ENCODE measurements at places on chromosomes 1 and 21.

DNA sequence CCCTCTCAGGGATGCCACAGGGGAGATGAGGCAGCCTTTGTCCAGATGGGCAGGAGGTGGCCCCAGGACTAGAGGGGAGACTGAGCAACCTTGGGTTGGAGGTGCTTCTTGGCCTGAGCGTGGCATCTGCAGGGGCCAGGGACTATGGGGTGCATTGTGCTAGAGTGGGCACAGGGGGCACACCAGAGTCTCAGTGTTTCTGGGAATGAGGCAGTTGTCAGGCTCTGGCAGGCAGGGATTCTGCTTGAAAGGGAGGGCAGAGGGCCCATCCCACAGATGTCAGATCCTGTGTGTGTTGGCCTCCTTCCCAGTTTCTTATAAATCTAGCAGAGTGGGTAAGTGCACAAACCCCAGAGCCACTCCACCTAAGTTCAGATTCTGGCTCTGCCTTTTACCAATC is 13.7 kb downstream of the LGR6 start:
- DNase-seq = no peak

- no peak for DNase-seq
These were observed 70.6 kb downstream of the ALPL start for GRCh38 chr1:21579791-21580190.

DNA sequence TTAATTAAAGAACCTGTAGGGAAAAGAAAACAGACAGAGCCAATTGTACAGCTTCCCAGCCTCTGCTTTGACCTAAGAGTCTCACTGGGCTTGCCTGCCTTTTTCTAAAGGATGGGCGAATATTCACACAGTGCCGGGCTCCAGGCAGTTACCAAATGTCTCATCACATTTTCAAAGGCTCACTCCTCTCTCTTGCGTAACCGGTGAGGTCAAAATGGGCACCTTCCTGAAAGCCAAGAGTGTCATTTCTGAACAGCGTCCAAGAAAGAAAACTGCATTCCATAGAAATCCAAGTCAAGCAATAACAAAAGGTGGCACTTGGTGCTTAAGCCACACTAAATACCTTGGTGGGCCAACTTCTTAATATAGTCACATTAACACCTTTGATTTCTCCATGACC is 710 bp upstream of the PALMD start:
- DNase-seq = no peak

DNA sequence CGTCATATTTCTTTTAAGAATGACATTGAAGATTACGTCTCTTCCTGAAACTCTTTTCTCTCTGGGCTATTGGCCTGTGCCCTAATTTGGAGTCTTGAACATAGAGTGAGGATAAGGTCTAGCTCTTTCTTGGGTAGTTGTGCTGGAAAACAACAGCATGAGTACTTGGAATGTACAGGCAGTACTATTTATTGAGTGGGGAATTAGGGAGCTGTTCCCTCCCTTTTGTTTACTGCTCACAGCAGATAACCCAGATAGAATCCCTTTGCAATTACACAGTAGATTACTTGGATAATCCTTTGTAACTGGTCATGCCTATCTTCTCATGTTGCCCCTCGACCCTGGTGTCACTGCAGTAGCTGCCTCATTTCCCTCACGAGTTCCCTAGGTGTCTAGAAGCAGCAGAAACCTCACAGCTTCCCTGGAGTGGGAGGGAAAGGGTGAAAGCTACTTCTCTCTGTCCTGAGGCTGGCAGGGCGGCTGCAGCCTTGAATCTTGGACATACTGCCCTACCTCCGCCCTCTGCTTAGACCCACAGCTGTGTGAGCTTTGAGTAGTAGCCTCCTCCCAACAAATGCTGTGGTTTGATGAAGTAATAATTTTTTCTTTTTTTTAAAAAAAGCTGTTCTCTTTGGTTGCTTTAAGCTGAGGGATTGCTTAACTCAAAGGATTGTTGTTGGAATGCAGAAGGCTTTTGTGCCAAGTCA is 70.6 kb downstream of the FGGY start:
- no peak for DNase-seq

DNA sequence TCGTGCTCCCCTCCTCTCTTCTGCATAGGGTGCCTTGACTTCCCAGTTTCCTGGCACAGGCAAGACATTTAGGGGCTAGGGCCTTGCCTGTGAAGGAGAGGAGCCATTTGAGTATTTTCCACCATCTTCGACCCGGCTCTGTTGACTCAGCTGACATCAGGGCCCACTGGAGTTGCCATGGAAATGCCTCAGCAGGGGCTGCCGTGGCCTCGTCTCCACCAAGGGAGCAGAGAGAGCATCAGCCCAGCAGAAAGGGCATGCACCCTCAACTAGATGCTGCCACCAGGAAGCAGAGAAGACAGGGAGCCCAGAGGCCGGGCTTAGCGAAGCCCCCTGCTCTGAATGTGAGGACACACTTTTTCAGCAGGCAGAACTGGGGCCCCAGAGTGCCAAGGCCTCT is 101.9 kb upstream of the ACTL8 start:
- DNase-seq = no peak

- DNase-seq = no peak
These were observed 15.9 kb downstream of the SAMD11 start for GRCh38 chr1:939511-940106.

DNA sequence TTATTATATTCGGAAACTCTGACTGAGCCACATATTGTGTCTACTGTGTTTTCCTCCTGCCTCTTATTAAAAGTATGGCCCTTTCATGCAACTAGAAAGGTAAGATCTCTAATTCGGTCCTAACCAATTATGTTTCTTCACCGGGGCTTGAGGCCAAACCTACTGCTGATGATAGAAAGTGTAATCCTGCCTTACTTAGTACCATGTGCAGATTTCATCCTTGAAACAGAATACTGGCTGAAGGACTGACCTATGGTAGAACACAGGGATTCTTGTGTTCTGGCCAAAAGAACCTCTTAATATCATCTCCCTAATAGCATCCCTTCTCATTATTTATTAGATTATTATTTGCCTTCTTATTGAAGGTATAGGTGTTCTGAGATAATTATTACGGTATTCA is 72.6 kb downstream of the TOR3A start:
- no peak for DNase-seq

- peak; percentile 83 for DNase-seq
These were observed 31.1 kb upstream of the ZBTB40 start for GRCh38 chr1:22420455-22421053.

DNA sequence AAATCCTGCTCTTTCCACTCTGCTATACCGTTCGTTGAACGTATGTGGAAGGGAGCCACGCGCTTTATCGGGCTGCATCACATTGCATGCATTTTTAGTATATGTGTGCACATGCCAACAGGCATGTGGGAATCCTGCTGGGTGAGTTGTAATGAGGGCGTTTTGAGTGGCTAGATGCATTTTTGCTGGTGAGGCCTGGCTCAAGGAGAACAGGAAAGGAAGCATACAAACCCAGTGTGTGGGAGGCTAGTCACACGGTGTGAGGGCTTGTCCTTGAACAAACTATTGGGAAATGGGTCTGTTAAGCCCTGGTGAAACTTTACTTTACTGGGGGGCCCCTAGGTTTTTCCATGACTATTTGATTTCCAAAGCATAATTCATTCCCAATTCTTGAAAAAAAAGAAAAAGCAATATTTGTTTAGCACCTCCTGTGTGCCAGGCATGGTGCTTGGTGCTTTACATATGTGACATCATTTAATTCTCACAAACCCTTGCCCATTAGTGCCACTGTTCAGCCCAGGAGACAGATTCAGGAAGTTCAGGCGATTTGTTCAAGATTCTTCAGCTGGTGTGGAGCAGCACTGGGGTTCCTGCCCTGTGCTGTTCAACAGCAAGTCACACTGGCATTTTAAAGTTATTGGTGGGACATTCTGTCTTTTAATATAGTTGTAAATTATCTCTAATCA is 25.6 kb upstream of the JUN start:
- no peak for DNase-seq

DNA sequence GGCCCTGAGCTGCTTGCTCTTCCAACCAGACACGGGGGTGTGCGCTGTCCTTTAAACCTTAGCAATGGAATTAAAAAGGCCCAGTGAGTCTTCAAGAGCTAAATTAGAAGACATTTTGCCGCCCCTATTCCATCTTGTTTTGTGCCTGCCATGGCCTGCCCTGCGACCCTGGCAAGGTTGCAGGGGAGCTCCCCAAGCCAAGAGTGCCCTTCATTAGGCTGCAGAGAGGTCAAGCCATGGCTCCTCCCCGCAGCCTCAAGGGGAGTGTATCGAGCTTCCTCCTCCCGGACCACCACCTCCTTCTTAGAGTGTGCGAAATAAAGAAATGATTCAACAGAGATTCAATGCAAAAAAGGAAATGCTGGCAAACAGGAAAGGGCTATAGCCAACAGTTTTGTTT is 256.2 kb downstream of the DYRK1A start:
- no peak for DNase-seq

DNA sequence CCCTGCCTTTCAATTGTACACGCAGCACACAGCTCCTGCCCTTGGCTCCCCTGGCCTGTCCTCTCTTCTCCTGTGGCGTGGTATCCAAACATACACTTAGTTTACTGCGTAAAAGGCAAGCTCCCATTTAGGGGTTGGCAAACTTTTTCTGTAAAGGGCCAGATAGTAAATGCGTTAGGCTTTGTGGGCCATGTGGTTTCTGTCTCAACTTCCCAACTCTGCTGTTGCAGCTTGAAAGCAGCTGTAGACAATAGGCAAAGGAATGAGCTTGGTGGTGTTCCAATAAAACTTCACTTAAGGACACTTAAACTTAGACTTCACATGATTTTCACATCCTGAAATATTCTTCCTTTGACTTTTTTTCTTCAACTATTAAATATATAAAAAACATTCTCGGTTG is 63.3 kb downstream of the RHOU start:
- no peak for DNase-seq

DNA sequence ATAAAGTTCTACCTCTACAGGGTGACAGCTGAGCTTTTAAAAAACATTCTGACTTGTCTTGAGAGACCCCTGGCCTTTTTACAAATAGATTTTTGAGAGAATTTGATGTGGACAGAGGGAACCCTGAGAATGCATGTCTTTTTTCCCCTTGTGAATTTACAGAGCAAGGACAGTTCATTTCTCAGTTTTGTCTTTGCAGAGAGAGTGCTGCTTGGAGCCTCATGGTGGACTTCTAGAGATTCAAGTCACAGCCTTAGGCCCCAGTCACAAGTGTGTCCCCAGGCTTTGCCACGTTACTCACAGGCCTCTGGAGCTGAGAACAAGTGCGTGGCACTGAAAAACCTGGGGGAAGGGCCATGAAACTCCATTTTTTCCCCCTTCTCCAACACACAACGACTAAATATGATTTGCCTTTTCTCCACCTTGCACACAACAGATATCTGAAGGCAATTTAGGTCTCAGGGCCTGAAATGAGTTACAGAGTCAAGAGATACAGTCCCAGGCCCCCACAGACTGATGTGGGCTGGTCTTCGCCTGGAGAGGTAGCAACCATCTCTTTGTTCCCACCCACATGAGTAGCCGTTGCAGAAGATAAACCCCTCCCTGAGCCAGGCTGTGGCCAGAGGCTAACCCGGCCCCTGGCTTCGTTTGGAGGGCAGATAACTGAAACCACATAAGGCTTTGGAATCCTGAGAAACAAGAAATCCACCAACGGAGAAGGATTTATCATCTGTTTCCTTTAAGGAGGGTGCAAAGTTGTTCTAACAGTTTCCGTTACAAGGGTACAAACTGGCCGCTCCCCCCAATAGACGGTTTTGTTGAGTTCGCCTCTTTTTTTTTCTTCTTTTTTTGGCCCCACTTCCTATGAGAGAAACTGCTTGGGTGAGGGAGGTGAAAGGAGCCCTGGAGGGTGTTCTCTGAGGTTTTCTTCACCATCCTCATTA is 1.0 kb upstream of the PIGV start:
- DNase-seq = peak; percentile 70

- no peak for DNase-seq
These were observed 61.5 kb downstream of the ARHGEF16 start for GRCh38 chr1:3515774-3516480.

DNA sequence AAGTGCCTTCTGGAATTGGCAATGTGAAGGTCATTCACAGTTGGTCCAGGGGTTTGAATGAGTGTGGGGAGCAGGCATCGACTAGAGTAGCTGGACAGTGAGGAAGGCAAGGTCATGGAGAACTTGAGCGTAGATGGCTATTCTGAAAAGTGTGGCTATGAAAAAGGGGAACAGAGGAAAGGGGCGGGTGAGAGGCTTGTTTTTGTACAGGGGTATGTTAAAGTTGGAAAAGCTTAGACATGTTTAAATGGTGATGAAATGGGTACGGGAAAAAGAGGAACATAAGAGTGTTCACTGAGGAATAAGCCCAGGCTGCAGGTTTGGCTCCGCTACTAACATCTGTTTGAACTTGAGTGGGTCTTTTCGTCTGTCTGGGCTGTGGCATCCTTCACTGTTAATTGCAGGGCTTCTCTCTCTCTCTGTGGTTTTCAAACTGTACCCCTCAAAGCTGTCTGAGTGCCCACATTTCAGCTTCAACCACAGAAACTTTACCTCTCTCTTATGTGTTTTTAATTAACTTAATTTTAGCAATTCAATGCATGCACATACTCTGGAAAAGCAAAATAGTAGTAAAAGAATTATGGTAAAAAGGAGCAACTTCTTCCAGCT is 70.8 kb upstream of the COA6 start:
- no peak for DNase-seq

DNA sequence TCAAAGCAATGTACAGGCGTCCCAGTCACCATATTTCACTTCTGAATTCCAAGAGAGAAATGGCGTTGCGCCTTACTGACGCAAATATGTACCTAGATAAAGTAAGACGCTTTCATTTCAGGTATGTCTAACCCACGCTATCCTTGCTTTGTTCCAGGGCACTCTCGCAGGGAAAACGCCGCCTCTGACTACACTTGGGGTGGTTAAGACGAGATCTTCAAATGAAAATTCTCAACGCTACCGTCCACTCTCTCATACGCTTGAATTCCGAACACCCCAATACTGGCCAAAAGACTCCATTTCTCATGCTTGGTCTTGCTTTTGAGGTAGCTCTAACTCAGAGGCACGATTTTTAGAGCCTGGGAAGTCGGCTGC is 736 bp upstream of the ZMPSTE24 start:
- no peak for DNase-seq

GRCh38 chr1:220371324-220371723 is 99.1 kb upstream of the RAB3GAP2 start:
- no peak for DNase-seq

DNA sequence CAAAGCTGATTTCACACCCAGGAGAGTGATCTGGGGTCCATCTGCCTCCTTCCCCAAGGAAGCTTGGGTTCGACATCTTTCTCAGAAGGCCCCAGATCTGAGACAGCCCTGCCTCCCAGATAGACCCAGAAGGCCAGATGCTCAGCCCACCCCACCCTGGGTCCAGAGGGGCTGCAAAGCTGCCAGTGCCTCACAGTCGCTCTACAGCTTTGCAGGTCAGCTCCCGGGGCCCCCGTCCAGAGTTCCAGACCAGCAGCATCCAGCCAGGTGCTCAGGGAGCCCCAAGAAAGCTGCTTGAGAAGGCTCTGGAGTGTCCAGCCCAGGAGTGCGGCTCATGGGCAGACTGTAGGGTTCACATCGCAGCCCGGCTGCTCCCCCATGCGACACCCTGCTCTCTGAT is 142.8 kb upstream of the ARHGEF16 start:
- DNase-seq = no peak

- DNase-seq = no peak
These were observed 22.0 kb downstream of the IQGAP3 start for GRCh38 chr1:156550346-156550745.
